NCI-H187 (cell line): ENCODE measurements at places on chromosomes 1 and 21.
A peak's percentile ranks its signal among the peaks of the same experiment; 100 is the strongest.

- no peak for DNase-seq
Observed at GRCh38 chr1:172638885-172639831, 19.7 kb upstream of the FASLG start.

DNA sequence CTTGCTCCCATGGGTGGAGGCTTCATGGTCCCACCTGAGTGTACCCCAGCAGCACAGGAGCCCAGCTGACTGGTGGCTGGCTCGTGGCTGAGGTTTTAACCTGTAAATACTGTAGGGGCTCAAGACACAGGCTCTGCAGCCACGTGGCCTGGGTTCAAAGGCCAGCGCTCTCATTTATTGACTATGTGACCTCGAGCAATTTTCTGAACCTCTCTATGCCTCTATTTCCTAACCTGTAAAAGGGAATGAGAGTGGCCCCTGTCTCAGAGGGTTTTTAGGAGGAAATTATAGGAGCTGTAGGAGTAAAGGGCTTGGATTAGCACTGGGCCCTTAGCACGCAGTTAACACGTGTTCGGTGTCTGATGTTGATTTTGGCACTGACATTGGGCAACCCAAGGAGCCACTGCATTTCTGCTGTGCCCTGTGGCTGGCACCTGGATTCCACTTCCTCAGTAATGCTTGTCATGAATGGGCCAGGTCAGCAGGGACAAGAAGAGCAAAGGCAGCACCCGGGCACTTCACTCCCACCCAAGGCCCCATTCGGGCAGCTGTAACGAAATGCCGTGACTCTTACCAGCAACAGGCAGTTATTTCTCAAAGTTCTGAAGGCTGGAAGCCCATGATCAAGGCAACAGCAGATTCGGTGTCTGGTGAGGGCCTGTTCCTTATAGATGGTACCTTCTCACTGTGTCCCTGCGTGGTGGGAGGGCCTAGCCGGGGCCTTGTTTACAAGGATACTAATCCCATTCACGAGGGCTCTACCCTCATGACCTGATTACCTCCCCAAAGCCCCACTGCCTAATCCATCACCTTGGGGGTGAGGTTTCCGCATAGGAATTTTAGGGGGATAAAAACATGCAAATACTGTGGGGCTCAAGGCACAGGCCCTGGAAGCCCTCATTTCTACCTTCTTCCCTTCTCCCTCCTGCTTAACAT lies 25.2 kb downstream of the ARHGEF10L start:
- DNase-seq, result no peak

DNA sequence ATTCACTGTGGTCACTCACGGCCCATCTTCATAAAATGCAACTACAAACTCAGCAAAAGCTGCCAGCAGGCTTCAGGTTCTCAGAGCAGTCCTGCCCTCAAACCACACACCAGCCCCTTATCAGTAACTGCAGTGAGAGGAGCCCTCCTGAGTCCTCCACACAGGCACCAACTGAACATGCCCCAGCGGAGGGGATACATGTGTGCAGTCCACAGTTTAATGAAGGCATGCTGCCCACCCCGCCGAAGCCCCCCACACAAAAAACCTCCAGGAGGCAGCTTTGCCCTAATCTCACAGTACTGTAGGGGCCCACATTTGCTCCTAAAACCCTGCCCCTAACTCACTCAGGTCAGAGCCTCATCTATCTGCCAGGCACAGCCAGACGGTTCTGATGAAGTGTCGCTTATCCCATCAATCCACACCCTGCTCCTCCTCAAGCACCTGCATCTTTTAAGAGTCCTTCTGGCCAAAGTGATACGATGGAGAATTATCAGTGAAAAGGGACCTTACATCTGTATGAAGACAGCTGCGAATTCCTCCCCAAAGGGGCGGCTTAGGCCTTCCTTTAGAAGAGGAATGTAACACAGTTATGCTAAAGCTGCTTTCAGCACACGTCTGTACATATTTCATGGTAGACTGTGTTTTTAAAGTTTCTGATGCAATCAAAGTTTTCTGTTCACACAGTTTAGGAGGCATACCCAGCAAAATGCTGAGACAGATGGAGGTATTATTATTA lies 3.5 kb downstream of the ABCB10 start:
- DNase-seq, result no peak

- no peak for DNase-seq
Observed at GRCh38 chr21:35777081-35777480, 283.2 kb downstream of the SETD4 start.

GRCh38 chr1:205442051-205442725 lies 13.7 kb downstream of the BLACAT1 start:
- peak; percentile 57 for DNase-seq

DNA sequence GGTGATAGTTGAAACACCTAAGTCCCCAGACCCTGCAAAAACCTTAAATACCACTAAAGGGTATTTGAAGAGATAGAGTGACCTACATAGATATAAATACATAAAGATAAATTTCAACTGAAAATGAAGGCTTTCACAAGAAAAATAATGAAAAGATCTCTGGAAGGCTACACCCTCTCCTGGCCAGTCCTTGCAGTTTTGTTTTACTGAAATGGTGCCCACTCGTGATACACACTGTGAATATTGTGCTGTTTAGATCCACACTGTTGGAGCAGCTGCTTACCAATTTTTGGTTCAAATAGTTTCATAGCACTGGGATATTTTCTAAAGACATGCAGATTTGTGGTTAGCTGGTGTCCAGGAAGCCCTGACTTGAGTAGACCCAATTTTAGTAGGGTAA lies 31.5 kb upstream of the RNF187 start:
- DNase-seq, result no peak
